Muscle of leg (tissue), 16 donors: ENCODE measurements at places on chromosomes 12 and 14. TPM values are rescaled to one million over a fixed set of nuclear protein-coding genes. Genes with fewer than 3 reads are reported as not detected.

The TXNDC16 gene
- 7.8 TPM for polyA plus RNA-seq

The KRT6A gene
- polyA plus RNA-seq, result not detected

- DNase-seq, result no peak
Measured at GRCh38 chr12:83408851-83409250, 722.1 kb downstream of the TMTC2 start.

DNA sequence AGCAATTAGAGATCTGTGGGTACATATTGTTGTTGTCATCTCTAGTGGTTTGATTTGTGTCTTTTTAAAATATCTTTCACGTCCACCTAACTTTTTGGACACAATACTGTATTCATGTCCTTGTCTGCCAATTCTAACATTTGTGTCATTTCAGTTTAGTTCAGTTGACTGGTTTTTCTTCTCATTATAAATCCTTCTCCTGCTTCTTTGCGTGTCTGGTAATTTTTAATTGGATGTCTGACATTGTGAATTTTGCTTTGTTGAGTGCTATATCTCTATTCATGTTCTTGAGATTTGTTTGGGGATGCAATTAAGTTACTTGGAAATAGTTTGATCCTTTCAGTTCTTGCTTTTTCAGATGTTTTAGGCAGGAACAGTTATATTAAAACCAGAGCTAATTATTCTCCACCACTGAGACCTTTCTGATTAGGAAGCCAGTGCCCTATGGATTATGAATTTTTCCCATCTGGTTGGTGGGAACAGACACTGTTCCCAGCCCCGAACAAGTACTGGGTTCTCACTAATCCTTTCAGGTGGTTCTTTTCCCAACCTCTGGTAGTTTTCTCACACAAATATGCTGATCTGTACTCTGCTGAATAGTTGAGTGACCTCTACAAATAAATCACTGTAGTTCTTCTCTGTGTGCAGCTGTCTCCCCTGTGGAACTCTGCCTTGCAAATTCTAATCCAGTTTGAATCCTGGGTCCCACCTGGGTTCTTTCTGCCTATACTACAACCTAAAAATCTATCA is 91.1 kb upstream of the DYNC1H1 start:
- no peak for DNase-seq

The FAM90A1 gene
- 0.79 TPM for polyA plus RNA-seq

The MGAT4C gene
- polyA plus RNA-seq, result 0.89 TPM

DNA sequence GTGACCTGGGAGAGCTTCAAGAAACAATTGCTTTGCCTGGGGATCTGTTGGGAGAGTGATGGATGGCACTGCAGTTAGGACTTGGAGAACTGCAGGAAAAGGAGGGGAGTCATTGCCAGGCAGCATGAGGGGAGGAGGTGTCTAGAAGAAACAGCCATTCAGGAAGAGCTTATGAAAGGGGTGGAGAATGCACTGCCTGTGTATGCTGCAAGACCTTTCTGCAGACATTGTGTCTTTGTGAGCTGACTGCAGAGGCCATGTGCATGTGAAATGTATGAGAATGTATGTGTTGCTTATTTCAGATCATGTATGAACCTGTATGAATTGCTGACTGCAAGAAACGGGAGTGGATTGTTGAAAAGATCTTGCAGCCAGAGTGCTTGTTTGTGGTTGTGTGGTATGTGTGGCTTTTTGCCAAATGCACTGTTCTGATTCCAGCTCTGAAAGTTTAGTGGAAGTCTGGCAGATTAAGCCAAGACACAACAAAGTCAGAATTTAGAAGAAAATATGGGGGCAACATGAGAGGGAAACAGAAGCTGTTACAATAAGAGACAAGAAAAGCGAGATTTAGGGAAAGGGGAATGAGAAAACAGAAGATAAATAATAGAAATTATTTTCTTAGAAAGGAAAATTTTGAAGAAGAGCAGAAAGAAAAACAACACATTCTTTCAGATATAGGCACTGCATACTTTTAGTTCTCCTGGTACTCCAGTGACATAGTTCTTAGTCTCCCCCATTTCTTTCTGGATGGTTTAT is 9.8 kb upstream of the RIMKLB start:
- peak; percentile 94 for DNase-seq

DNA sequence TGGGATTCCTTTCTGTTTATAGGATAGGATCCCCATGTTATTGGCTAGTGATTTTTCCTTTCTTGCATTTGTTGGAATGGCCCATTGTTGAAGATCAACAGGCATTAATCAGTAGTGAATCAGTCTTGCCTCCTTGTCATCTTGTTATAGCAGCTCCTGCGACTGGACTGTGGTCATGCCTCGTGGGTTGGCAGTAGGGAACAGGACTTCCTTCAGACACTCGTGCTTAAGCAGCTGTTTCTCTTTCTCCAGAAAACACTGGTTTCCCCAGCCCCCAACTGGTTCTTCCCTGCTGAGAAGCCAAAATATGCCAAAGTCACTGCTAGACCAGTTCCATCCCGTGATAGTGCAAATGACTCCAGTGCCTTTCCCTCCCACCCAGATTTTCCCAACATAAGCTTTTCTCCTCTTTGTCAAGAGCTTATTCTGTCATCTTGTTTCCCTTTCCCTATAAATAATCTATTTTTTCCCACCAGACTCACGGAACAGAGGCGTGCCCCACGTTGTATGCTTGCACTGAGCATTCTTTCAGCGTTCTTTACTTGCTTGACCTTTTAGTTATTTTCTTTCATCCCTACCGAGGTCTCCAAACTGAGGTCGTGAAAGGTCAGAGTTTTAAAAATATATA is 83.5 kb downstream of the SAMD4A start:
- peak; percentile 85 for DNase-seq

DNA sequence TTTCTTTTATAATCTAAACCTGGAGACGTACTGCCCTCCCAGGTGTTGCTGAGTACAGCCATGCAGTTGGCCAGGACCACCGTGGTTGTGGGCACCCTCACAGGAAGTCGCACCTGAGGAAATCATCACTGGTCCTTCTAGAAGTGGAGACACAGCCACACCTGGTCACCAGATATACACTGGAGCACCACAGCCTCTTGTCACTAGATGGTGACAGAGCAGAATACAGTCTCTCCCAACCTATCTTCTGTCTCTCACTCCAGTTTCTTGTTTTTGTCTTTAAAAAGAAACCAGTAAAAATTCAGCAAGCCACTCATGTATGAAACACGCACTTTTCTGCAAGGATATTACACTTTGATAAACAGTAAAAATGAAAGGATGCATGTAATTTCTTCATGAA is 43.1 kb upstream of the GPHB5 start:
- DNase-seq, result no peak

DNA sequence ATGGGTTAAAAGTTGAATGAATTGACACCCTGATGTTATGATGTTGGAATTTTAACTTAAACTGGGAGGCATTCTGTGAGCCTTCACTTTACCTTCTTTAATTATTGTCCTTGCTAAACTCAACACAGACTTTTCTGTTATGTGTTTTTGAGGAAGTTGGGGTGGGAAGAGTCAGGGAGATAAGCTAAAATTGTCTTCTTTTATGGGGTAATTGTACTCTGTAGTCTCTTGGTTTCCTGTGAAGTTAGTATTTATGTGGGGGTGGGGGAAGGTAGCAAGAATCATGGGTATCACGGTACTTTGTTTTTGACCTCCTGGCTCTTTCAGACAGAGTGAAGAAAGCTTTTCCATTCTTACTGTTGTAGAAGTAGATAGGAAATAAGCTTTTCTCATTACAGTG is 32.9 kb downstream of the RAB21 start:
- no peak for DNase-seq

The INHBE gene
- polyA plus RNA-seq, result 2.7 TPM

DNA sequence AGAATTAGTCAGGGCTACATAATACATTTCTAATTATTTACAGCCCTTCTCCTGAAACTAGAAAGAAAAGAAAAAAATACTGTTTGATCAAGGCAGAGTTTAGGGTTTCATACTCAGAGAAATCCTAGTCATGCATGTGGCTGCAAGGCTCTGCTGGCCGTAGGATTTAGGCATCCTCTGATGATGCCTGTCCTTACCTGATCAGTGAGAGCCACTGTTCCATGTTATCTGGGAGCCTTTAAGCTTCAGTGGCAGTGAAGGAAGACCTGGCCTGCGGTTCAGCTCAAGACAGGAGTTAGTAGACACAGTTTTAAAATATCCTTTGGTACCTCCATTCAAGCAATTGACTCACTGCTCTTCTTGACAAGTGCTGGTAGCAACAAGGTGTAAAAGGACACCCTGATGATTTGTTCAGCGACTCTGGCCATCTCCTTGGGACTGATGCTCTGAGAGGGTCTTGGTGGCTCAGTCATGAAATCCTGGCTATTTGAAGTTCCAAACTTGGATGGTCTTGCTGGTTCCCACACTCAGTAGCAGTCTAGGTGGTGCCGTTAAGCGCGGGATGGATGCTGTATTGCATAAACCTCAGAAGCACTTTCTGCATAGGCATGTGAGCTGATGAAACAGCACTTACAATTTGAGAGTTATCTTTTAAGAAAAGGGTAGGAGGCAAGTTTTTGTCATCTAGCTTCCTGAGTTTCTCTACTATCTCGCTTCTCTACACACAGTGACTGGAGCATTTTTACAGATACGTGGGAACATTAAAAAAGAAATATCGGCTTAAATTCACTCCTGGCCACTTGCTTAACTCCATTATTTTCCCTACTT is 162.0 kb downstream of the SAMD4A start:
- no peak for DNase-seq

DNA sequence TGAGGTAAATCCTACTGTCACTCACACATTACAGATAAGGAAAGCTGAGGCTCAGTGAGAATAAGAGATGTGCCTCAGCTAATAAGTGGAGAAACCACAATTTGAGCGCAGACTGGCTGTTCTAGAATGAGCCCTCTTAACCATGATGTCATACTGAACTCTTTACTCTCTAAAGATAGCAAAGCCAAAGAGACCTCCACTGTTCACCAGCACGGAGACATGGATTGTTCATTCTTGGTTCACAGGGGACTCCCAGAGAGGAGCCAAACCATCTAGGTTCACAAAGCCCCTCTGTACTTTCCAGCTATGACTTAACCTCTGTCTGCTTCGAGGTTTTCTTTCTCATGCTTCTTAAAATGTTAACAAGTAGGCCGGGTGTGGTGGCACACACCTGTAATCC is 32.7 kb upstream of the YARS2 start:
- no peak for DNase-seq

DNA sequence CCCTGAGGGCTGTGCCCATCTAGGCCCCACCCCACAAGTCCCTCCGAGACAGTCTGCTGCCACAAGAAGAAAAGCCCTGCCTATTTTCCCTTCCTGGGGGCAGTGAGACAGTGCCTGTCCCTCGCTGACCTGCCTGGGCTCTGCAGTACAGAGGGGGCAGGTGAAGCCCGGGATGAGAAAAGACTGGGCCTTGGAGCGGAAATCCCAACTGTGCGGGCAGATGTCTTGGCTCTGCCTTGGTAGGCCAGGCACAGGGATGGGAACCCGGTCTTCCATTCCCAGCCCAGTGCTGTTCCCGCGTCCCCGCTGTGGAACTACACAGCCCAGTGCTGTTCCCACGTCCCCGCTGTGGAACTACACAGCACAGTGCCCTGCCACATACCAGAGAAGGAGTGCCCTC is 12.8 kb upstream of the NXPH4 start:
- no peak for DNase-seq

DNA sequence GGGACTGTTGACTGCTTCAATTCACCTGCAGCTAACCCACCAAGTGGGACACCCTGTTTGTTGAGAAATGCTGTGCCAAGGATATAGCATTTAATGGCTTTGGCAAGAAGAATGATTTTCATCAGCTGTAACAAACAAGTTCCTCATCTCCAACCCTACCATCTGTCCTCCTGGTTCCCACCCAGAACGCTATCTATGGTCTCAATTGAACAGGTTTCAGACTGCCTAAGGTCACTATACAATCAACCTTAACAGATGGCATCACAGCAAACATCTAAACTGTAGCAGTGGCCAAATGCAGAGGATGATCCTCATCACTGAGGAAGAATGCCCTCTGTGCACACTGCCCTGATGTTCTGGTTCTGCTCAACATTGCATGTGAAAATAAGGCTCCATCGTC is 546.2 kb upstream of the FOXG1 start:
- no peak for DNase-seq

GRCh38 chr14:71465316-71465715 is 466.9 kb upstream of the RGS6 start:
- DNase-seq, result no peak
